ENCODE measurements at places on chromosomes 7 and 10.

DNA sequence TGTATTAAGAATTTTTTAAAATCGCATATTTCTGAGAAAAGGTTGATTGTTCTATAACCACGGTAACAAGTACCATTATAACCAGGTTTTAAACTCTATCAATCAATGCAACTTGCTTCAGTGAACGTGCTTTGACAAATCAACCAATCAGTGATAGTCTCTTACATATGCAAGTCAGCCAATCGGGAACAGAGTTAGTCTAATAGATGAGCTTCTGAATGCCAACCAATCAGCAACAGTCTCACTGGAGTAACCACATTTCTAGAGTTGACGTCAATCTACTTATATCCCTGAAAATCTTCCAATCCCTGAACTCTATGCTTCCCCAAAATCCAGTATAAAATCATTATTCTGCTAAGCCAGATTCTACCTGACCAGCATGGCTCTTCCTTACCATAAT, 44.7 kb upstream of the TRUB1 start:
- no peak for DNase-seq

- peak; percentile 42 for DNase-seq
Observed at GRCh38 chr7:27972276-27972675, 208.3 kb downstream of the JAZF1 start.

DNA sequence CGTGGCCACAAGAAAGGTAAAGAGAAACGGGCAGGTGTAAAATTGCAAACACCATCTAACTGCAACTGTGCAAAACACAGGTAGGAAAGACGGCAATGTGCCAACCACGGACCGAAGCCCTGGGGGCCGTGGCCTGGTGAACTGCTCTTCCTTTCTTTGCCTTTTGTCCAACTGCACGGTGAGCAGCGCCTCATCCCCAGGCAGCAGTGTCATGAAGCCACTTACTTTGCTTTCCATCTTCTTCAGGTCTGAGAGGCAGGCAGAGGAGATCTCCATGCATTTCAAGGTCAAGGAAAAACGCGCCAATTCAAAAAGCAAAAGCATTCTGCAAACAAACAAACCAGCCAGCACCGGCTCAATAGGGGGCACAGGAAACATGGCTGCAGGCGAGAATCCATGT, 12.9 kb downstream of the CFAP46 start:
- no peak for DNase-seq

DNA sequence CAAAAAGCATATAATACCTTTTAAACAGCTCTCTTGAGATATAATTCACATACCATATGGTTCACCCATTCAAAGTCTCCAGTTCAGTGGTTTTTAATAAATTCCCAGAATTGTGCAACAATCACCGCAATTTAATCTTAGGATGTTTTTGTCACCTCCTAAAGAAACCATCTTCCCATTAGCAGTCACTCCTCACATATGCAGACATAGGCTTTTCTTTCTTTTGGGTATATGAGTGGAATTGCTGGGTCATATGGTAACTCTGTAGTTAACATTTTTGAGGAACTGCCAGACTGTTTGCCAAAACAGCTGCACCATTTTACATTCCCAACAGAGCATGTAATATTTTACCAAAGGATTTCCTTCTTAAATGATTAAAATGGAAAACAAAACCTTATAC, 57.0 kb downstream of the CC2D2B start:
- DNase-seq = no peak

DNA sequence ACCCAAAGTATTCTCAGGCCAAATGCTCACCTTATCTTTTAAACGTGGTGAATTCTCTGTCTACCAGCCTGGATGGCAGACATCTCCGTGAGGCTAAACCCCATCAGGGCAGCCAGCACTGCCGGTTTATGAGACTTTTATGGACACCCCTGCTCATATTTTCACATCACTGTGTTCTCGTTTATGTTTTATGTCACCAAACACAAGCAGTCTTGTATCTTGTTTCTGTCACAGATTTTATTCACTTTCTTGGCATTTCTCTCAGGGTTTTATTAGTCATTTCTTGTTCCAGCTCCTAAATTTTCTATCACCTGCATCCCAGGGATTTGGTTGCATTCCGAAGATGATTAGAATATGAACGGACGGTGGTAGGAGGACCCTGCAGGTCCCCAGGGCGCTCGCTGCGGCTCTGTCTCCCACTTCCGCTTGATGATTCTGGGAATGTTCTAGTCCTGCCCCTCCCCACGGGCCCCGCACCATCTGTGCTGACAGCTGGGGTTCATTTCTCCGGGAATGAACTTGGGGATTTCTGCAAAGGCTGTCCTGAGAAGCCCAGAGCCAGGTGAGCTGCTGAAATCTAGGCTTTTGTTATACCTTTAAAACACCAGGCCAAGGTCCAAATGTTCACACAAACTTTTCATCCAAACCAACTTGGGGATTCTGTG, 217.6 kb downstream of the GFRA1 start:
- DNase-seq = no peak

GRCh38 chr7:92133133-92133736, 1.0 kb downstream of the CYP51A1 start:
- DNase-seq = no peak

GRCh38 chr10:80462299-80462980, 8.3 kb downstream of the TSPAN14 start:
- no peak for DNase-seq

GRCh38 chr10:18684416-18684815, 25.2 kb downstream of the ARL5B start:
- DNase-seq = no peak

GRCh38 chr7:149495785-149496641, 1.6 kb downstream of the ZNF746 start:
- no peak for DNase-seq

- DNase-seq = no peak
Observed at GRCh38 chr7:137572056-137572784, 228.7 kb upstream of the PTN start.

DNA sequence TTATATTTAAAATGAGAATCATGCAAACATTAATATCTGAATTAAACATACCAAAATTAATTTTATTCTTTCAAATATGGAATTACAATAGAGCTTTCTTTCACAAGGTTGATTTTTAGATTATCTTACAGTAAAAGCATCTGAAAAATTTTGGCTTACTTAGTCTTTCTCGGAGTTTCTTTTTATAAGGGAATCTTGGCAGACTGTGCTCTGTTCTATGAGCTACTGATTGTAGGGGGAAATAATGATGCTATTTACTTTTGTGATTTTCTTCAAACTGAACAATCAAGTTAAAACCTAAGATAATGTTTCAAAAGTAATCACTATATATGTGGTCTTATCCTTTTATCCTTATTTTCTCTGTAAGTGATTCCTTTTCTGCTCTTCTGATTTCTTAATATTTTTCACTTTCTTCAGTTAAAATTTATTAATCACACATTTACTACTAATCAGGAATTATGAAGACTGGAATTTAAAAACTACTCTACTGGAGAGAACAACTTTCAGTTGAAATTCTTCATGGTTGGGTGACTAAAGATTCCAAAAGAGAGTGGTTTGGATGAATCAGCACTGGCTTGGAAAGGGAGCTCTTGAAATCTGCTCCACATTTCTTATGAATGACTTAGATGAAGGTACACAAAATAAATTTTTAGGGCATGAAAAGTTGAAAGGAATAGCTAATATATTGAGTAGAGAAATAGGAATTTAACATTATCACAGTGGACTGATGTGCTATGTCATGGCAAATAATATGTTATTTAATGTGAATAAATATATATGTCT, 103.9 kb downstream of the PPP1R9A start:
- DNase-seq = no peak

- DNase-seq = no peak
Observed at GRCh38 chr7:101614098-101614938, 14.8 kb downstream of the MYL10 start.

DNA sequence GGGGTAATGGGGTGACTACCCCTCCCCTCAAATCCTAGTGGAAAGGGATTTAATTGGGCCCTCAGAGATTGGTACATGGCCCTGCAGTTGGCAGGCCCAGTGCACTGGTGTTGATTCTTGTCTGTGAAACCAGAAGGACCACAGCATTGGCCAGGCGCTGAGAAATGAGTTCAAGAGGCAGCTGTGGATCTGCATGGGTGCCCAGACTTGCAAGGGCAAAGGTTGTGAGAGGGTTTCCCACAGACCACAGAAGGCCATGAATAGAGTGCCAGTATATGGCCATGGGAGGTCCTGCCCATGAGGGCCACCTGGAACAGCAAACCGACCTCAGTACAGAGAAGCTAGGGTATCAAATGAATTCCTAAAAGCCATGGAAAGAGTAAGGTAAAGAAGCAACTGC, 32.9 kb downstream of the TMEM168 start:
- no peak for DNase-seq

- no peak for DNase-seq
Observed at GRCh38 chr10:50467209-50467608, 156.5 kb downstream of the SGMS1 start.

DNA sequence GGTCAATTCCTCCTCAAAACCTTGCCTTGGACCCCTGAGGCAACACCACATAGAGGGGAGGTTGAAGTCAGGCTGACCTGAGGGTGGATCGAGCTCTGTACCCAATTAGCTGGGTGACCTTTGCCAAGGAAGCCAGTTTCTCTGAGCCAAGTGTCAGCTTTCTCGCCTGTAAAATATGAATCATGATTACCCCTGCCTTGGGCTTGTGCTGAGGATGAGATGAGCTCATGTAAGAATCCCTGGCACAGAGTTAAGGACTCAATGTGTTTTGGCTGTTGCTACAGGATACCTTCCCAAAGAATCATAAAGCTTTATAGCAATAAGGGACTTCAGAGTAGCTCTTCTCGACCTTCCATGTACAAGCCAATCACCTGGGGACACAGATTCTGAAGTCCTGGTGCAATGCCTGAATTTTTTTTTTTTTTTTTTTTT, 43.5 kb upstream of the CACUL1 start:
- no peak for DNase-seq

DNA sequence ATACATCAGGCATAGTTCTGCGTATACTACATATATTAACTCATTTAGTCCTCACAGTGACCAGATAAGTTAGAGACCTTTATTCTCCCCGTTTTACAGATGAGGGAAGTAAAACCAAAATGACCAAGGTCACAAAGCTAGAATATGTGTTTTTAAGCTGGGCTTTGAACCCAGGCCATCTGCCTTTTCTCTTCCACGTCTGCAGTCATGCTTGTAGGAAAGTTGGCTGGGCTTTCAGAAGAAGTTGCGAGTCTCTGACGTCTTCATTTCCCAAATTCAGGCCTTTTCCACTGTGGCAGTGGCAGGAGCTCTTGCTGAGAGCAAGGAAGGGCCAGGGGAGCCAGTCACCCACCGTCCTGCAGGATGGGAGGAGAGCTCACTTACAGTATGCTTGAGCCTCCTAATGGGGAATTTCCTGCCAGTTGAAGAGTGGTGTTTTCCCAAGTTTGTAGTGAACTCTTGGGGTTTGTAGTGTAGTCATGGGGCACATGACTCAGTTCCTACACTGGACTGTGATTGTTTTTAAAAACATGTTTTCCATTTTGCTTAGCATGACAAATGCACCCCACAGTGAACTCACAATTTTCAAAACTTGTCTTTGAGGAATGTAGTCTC, 34.2 kb downstream of the CYP17A1 start:
- peak; percentile 30 for DNase-seq

- no peak for DNase-seq
Observed at GRCh38 chr10:67036808-67037207, 111.0 kb downstream of the LRRTM3 start.

GRCh38 chr7:16546921-16547505, 20.4 kb downstream of the LRRC72 start:
- no peak for DNase-seq

DNA sequence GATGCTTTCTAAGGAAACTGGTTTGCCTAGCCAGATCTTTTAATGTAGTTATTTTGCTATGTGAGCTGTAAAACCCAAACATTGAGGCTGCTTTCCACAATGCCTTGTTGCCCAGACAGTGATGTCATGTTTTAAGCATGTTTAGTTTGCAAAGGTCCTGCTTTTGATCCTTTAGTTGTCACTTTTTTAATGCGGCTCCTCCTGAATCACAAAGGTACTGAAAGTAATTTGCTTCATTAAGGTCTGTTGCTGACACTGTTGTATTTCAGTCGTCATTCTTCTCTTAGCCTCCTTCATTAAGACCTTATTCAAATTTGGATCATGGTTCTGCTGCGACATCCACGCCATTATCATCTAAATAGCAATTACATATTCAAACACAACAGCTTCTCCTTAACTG, 10.6 kb downstream of the RPA3 start:
- no peak for DNase-seq

- no peak for DNase-seq
Observed at GRCh38 chr10:124409696-124410095, 9.0 kb downstream of the OAT start.

GRCh38 chr7:63112764-63113712, 885.6 kb upstream of the ZNF722 start:
- DNase-seq = no peak

DNA sequence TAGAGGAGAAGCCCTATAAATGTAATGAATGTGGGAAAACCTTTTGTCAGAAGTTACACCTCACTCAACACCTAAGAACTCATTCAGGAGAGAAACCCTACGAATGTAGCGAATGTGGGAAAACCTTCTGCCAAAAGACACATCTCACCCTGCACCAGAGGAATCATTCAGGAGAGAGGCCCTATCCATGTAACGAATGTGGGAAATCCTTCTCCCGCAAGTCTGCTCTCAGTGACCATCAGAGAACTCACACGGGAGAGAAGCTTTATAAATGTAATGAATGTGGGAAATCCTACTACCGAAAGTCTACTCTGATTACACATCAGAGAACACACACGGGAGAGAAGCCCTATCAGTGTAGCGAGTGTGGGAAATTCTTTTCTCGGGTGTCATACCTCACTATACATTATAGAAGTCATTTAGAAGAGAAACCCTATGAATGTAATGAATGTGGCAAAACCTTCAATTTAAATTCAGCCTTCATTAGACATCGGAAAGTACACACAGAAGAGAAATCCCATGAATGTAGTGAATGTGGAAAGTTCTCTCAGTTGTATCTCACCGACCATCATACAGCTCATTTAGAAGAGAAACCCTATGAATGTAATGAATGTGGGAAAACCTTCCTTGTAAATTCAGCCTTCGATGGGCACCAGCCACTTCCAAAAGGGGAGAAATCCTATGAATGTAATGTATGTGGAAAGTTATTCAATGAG, 18.9 kb downstream of the RBAK start:
- no peak for DNase-seq

DNA sequence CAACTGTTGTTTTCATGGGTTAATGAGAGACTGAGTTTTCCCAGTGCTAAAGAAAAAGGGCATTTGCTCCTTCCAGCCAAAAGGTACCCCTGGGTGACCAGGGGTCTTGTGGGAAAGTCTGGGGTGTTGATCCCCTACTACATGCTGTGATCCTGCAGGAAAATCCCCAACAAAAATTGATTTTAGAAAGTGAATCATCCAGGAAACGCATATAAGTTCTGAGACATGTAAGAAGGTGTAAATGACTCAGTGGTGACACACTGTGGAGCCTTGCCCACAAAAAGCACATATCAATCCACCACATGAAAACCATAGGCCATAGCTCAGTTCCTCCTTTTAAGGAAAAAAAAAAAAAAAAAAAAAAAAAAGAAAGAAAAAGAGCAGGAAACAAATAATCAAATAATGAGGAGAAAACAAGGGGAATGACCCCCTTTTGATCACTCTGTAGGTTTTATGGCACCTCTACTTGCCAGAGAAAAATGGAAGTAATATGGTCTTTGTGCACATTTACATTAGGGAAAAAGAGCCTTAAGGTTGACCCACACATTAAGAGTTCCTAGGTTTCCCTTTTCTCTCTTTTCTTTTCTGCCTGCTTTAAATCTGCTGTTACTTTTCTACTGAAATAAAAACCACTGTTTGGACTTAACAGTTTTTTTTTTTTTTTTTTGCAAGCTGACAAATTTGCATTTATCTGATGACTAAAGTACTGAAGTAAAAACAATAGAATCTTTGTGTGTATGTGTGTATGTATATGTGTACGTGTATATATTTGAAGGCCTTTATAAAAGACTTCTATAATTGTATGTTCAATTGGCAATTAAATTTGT, 386.0 kb downstream of the KIF20B start:
- DNase-seq = no peak
